Hematopoietic multipotent progenitor cell (in vitro differentiated cells): ENCODE measurements at places on chromosomes 2 and 18.

DNA sequence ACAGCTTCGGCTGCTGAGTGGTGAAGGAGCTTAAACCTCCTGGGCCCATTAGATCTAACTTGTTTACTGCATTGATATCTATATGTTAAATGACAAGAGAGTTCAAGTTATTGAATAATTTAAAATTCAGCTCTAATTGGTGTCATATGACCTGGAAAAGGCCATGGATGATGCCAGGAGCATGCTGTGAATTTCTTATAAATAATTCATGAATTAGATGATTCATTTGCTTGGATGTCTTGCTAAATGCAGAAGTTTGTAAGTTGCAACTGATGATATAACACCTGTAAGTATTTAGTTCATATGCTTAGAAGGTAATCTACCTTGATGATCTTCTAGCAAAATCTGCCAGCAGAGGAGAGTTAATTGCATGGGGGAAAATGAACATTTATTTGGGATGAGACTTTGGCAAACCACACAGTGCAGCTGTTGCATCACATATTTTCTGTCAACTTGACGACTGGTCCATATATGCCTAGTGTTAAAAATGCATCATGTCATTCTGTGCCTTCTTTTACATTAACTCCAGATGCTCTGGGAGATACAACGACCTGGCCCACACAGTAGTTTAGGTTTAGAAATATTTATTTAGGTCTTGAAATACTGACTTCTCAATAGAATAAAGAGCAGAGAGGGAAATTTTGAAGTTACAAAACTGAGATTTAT, 226.3 kb downstream of the KIAA1328 start:
- no peak for DNase-seq

GRCh38 chr2:218721934-218722333, 11.3 kb downstream of the TTLL4 start:
- DNase-seq = no peak

GRCh38 chr2:145066856-145067548, 547.1 kb upstream of the ZEB2 start:
- no peak for DNase-seq

- no peak for DNase-seq
Observed at GRCh38 chr2:143808166-143808565, 678.9 kb downstream of the ARHGAP15 start.

DNA sequence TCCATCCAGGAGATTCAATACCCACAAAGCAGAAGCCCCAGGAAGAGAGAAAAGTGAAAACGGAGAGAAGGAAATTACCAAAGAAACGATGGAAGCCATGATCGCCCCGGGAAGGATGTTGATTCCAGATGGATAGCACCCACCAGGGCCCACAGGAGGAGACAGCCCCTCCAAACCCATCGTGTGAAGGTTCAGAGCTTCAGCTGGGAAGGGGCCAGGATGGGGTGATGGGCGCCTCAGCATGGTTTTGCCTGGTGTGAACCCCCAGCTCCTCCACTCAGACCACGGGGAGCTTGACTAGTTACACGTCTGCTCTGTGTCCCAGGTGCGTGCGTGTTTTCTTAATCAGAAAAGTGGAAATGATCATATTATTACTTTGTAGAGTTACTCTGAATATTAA, 264.5 kb downstream of the EIPR1 start:
- no peak for DNase-seq

DNA sequence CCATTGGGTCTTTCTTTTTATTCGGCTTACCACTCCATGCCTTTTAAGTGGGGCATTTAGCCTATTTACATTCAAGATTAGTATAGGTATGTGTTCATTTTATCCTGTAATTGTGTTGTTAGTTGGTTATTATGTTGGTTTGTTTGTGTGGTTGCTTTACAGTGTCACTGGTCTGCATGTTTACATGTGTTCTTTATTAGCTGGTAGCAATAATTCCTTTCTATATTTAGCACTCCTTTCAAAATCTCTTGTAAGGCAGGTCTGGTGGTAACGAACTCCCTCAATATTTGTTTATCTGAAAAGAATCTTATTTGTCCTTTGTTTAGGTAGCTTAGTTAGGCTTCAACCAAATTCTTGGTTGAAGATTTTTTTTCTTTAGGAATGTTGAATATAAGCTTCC, 68.7 kb upstream of the XDH start:
- no peak for DNase-seq
